CD4-positive, alpha-beta T cell treated with Interleukin-4 for 4 hours (primary cell): ENCODE measurements at places on chromosomes 12 and 14.

GRCh38 chr14:29475641-29476040 is 452.0 kb downstream of the PRKD1 start:
- DNase-seq, result no peak

GRCh38 chr14:69439521-69440270 is 41.2 kb downstream of the SLC39A9 start:
- DNase-seq, result no peak

- DNase-seq, result no peak
Measured at GRCh38 chr12:110906985-110907384, 13.4 kb downstream of the MYL2 start.

GRCh38 chr14:36646664-36647416 is 14.8 kb upstream of the PAX9 start:
- no peak for DNase-seq

GRCh38 chr14:101098641-101099040 is 195.1 kb upstream of the RTL1 start:
- DNase-seq, result no peak

GRCh38 chr14:56333359-56334292 is 215.4 kb downstream of the PELI2 start:
- DNase-seq, result no peak

- DNase-seq, result no peak
Measured at GRCh38 chr14:101480747-101481530, 80.4 kb upstream of the DIO3 start.
